ENCODE measurements at places on chromosomes 13 and 19.

DNA sequence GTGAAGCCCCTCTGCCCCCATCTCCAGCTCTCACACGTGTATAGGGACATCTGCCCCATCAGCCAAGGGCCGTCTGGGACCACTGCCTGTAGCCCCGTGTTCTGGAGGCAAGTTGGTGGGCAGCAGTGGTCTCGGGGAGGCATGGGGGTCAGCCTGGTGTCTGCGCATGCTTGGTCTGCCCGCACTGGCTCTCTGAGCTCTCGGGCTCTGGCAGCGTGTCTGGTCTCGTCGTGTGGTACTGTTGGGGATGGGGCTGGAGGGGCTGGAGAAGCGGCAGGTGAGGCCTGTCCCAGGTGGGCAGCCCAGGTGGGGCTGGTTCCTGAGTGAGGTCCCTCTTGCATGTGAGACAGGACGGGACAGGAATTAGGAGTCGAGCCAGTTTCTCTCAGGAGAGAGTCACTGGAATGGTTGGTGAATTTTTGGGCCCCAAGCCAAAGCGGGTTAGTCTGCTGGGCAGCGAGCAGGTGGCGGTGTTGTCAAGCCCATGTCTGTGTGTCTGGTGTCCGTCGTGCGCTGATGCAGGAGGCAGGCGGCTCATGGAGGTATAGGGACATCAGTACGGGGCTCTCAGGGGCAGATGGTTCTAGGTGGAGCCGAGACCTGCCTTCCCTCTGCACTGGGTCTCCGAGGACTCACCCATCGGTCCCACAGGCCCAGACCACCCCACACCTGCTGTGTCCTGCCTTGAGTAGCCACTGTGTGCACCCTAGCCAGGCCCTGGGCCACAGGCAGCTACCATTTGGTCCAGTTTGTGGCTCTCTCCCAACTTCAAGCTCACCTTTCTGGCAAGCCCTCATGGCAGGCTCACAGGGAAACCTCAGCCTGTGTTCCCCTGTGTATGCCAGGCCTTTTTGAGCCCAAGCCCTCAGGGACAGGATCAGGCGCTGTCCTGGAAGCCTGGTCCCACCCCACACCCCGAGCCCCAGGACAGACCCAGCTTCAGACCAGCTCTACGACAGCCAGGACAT, 18.2 kb downstream of the COMP start:
- no peak for DNase-seq

DNA sequence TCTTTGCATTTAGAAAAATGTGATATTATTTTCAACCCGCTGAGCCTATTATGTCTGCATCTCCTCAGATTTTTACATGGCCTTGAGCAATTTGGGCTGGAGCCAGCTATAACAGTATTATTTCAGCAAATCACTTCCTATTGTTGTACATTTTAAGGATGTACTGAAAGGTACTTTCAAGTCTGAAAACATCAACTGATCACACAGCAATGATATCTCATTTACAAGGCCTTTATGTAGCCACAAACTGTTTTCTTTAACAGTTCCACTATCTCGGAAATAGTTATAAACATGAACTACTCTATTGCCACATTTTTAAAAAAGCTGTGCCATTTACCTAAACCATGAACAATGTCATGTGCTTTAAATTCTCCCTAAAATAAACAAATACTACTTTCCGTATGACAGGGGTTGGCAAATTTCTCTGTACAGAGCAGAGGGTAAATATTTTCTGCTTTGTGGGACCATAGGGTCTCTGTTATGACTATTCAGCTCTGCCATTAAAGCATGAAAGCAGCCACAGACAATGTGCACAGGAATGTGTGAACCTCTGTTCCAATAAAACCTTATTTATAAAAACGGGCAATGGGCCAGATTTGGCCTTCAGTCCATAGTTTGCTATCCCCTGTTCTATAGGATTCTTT, 560.4 kb downstream of the GPC6 start:
- DNase-seq, result no peak

GRCh38 chr19:7509625-7510024, 6.3 kb upstream of the ZNF358 start:
- DNase-seq, result no peak

DNA sequence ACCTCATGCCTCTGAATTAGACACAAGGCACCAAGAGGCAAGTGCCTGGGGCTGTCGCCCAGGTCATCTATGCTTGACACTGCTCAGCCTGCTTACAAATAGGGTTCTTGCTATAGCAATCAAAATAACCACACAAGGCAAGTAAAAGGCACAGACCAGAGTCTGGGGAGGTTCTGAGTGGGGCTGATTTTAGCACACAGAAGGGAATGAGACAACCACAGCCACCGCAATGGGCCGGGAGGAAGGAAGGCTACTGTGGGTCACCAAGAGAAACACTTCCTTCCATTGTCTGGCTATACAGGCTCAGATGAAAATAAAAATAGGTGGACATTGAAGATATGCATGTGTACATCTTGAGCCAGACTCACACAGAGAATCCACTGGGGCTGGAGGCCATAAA, 159.1 kb downstream of the DLEU7 start:
- DNase-seq, result no peak

- DNase-seq, result no peak
Measured at GRCh38 chr13:31000889-31001288, 68.4 kb downstream of the TEX26 start.

DNA sequence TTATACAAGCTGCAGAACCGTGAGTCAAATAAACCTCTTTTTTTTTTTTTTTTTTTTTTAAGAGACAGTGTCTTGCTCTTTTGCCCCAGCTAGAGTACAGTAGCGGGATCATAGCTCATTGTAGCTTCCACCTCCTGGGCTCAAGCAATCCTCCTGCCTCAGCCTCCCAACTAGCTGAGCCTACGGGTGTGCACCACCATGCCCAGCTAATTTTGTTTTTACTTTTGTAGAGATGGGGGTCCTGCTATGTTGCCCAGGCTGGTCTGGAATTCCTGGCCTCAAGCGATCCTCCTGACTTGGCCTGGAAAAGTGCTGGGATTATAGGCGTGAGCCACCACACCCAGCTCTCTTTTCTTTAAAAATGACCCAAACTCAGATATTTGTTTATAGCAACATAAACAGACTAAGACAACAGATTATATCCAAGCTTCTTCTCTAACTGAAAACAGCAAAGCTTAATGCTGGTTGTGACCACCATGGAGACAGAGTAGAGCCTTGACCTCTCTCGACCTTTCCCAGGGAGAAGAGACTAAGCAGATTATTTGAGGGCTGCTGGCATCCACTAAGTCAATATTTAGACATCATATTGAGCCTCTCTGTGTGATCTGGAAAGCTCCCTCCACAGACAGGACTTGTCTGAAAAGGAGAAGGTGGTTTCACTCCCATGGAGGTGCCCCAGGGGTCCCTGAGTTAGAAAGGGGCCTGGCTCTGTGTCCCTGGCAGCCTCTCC, 150.0 kb downstream of the KCTD15 start:
- no peak for DNase-seq

- no peak for DNase-seq
Measured at GRCh38 chr13:59480396-59481259, 683.1 kb downstream of the DIAPH3 start.

GRCh38 chr19:51489113-51489512, 10.8 kb downstream of the CEACAM18 start:
- no peak for DNase-seq

- no peak for DNase-seq
Measured at GRCh38 chr13:113584870-113585671, 518 bp downstream of the TFDP1 start.

- DNase-seq, result no peak
Measured at GRCh38 chr19:28544451-28545261, 668.3 kb downstream of the UQCRFS1 start.

- no peak for DNase-seq
Measured at GRCh38 chr13:71860547-71861138, 6.4 kb downstream of the DACH1 start.

GRCh38 chr13:28654276-28654675, 4.7 kb upstream of the POMP start:
- no peak for DNase-seq

GRCh38 chr19:29896802-29897201, 45.2 kb upstream of the URI1 start:
- DNase-seq, result no peak

DNA sequence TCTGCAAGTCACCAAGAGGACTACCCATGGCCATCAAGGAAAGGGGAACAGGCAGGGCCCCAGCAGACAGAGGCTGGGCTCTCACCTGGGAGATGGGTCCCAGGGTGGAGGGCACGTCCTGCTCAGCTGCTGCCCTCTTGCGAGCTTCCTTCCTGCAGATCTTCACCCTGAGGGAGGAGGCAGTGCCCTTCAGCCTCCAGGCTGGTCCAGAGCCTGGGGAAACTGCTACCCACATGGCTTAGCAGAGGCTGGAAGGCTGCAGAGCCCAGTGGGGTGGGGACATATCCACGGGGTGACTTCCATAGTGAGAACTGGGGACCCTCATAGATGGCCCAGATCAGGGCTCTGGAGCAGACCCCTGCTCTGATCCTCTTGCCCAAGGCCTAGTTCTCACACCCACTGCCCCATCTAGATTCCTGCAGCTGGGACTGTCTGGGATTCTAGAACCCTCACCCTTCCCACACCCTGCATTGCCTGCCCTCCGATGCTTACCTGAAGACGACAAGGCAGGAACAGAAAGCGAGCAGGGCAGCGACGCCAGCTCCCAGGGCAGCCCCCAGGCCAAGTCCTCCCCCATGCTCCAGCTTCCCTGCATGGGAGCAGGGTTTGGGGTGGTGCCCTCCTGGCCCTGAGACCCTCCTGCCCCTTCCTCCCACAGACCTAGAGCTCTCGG, 9.0 kb downstream of the SIGLEC11 start:
- no peak for DNase-seq

DNA sequence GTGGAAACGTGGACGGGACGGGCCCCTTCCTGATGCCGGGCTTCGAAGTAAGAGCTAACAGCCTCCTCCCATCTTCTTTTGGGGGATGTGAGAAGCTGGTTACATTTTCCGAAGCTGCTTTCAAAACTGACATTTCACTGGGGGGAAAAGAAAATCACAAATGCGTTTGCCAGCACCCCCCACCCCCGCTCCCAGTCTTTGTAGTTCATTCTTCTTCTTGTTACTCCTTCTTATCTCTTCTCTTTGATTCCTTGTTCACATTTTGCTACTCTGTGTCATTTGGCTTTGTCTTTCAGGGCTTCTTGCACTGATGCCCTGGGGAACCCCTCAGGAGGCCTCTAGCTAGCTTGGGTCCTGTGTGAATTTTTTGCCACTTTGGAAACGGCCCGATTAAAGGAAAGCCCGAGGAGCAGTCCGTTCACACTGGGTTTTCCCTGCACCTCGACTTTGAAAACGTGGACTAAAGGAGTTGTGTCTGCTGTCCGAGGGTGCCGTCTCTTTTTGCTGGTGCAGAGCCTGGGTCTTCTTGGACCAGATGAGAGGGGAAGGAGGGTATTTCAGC, 1.3 kb downstream of the CARM1 start:
- no peak for DNase-seq

DNA sequence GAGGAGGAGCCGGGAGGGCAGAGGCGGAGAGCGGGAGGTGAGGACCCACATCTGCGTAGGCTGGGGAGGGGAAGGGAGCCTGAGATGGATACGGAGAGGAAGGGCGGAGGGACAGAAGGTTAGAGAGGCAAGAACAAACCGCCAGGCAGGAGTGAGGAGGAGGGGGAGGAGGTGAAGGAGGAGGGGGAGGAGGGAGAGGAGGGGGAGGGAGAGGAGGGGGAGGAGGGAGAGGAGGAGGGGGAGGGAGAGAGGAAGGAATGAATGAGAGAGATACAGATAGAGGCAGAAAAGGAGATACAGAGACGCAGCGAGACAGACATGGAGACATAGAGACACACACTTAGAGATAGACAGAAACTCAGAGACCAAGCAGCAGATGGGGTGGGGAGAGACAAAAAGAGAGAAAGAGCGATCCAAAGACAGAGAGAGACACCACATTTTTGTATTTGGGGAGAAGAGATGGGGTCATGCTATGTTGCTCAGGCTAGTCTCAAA, 782 bp upstream of the CA11 start:
- no peak for DNase-seq

GRCh38 chr19:1220976-1221903, 15.7 kb downstream of the STK11 start:
- DNase-seq, result no peak

GRCh38 chr13:45361596-45362206, 20.7 kb upstream of the TPT1 start:
- DNase-seq, result no peak

GRCh38 chr13:20102525-20103180, 58.2 kb downstream of the GJA3 start:
- DNase-seq, result no peak

- DNase-seq, result no peak
Measured at GRCh38 chr13:76425935-76426334, 460.3 kb downstream of the KCTD12 start.

DNA sequence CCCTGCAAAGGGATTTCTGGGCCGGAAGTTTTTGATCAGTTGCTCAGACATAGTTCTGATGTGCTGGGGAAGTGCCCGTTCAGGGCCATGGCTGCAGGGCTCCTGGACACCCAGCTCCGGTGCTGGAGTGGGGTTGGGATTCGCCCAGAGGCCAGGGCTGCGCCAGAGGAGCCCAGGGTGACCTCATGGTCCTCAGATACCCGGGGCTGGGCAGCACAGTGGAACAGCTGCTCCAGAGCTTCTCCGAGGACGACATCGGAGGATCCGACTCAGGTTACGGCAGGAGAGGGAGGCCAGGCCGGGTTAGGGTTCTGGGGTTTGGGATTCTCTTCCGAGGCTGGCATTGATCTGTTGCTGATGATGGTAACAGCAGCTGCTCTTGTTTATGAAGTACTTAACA, 20.9 kb downstream of the CARM1 start:
- no peak for DNase-seq

DNA sequence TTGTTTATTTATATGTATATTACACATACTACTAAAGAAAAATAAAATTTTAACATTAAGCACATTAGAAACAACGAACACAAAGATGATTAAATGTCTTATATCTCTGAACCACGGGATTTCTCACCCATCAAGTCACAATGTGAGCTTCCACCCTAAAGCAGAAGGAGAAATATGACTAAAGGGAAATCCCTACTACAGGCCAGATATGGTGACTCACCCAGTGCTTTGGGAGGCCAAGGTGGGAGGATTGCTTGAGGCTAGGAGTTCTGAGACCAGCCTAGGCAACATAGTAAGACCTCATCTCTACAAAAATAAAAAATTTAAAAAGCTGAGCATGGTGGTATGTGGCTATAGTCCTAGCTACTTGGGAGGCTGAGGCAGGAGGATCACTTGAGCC, 24.6 kb downstream of the DCT start:
- no peak for DNase-seq

DNA sequence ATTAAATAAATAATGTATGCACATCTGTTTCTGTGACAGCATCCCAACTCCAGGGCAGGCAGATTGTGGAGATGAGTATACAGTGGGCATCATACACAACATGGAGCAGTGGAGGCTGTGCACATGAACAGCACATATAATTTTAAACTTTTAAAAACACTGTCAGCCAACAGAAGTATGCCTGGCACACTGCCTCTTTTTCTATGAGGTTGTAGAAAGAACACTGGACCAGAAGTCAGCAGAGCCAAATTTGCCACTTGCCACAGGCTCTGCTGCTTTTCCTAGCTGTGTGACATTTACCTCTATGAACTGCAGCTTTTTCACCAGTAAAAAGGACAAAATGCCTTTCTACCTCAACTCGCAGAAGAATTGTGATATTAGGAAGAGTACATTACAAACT, 118.7 kb downstream of the FRY start:
- DNase-seq, result no peak

GRCh38 chr13:44537248-44537647, 38.9 kb downstream of the TSC22D1 start:
- no peak for DNase-seq
